ENCODE measurements at places on chromosomes 7 and 10.

DNA sequence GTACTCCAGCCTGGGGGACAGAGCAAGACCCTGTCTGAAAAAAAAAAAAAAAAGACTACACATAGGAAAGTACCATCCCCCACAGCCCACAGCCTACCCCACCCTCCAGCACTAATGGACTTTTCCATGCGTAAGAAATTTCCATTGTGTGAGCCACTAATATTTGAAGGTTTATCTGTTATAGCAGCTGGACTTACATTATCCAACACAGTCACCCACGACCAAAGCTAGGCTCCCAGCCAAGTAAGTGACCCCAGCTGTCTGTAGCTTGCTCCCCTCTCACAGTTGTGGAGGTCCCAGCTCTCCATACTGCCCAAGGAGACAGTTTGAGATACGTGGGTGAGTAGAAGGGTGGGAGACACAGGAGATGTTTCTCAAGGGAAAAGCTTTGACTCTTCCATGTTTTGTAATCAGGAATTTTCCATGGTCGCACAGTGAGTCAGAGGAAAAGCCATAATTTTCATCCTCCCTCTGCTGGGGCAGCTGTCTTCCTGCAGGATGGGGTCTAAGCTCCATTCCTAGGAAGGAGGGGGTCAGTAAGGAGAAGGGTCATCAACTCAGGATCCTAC, 57.4 kb downstream of the CAV1 start:
- peak; percentile 90 for DNase-seq

DNA sequence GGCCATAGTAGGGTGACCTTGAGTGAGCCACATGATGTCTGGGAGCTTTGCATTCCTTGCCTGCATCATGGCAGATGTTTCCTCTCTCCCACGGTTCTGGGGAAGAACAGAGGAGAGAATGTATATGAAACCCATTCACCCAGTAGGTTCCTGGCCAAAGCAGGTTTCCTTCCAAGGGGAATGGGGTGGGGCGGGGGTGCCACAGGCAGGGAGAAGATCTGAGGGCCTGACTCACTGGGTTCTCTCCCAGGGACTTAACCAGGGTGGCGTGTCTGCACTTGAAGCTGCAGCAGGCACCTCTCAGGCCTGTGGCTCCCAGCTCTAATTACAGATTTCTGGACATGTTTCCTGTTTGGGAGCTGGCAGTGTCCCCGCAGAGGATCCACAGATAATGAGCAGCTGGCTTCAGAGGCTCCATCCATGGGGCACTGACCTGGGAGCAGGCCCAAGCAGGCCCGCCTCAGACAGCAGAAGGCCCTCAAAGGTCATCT, 50.2 kb upstream of the ZMIZ1 start:
- no peak for DNase-seq

GRCh38 chr10:129004398-129004797, 462.6 kb upstream of the MGMT start:
- no peak for DNase-seq

GRCh38 chr7:47103498-47104205, 478.3 kb downstream of the TNS3 start:
- no peak for DNase-seq

Measured in fibroblast of mammary gland (primary cell).